ENCODE measurements at places on chromosomes 1 and 21.

DNA sequence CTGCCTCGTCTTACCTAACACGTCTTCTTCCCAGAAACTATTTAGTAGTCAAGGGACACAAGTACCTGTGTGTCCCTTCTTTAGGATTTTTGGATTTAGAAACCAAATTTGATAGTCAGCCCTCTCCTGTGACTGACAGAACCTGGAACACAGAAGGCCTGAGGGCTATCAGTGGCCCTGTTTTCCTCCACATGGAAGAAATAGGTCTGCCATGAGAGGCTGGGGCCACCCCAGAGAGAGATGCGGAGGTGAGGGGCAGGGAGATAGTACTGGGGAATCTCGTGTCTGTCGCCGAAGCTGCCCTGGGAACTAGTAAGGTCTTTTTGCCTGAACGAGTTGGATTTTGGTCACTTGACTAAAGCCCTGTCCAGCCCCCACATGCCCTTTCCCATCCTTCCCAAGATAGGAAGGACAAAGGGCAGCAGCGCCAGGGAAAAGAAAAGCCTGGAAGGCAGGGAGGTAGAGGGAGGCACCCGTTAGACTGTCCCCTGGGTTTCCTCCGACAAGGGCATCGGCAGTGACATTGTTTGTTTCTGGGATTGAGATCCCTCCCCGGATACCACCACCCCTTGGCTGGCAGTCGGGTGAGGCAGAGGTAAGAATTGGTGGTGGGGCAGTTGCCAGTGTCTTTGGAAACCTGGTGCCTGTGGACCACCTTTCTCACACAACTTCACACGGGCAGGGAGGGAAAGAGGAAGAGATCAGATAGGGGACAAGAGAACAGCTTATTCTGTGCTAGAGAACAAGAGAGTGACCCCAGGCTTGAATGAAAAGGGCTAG is 19.8 kb downstream of the SMIM12 start:
- DNase-seq = no peak

- no peak for DNase-seq
Observed at GRCh38 chr1:216523449-216524190, 100.4 kb upstream of the USH2A start.

- no peak for DNase-seq
Observed at GRCh38 chr1:222387007-222387814, 160.7 kb downstream of the HHIPL2 start.

GRCh38 chr1:74835051-74835450 is 102.1 kb downstream of the TYW3 start:
- DNase-seq = no peak

GRCh38 chr1:113881661-113882060 is 5.7 kb downstream of the BCL2L15 start:
- DNase-seq = no peak

Data from left hindlimb (tissue), 1 donor.